ENCODE measurements at places on chromosomes 13 and 19. TPM values are rescaled to one million over a fixed set of nuclear protein-coding genes. Genes with fewer than 3 reads are reported as not detected.

- DNase-seq = no peak
Observed at GRCh38 chr19:10190026-10190425, 4.7 kb downstream of the DNMT1 start.

Gene TGFB1
- 7.2 TPM for total RNA-seq

GRCh38 chr13:37473035-37473434, 125.5 kb downstream of the POSTN start:
- DNase-seq = no peak

DNA sequence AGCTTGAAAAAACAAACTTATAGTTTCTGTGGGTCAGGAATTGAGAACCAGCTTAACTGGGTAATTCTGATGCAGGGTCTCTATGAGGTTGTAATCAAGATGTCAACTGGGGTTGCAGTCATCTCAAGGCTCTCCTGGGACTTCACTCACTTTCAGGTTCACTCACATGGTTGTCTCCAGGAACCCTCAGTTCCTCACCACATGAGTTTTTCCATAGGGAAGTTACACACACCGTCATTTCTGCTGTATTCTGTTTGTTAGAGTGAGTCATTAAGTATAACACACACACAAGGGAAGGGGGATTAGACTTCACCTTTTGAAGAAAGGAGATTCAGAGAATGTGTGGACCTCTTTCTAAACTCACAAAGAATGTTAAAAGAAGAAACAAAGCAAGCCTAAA, 34.9 kb upstream of the MLNR start:
- DNase-seq = no peak

All from Caki2 (cell line).